ENCODE measurements at places on chromosomes 2 and 18.

GRCh38 chr2:206154197-206154596 is 5.0 kb downstream of the NDUFS1 start:
- DNase-seq = no peak

- DNase-seq = no peak
Measured at GRCh38 chr18:24369426-24369825, 28.2 kb downstream of the OSBPL1A start.

DNA sequence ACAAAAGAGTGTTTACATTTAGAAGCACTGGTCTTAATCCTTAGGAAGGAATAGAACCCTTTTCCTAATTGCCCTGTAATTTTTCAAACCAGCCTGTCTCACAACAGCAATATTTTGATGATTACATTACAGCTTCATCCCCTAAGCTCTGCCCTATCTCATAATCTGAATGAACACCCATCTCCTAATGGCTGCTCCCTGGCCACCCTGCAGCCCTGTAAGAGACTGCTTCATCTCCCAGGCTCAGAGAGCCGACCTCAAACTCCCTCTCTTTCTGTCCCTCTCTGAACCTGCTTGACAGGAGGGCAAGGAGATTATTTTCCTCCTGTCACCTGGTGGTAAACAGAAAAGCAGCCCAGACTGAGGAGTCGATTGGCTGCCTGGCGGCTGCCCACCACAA is 107.8 kb downstream of the MAIP1 start:
- no peak for DNase-seq

DNA sequence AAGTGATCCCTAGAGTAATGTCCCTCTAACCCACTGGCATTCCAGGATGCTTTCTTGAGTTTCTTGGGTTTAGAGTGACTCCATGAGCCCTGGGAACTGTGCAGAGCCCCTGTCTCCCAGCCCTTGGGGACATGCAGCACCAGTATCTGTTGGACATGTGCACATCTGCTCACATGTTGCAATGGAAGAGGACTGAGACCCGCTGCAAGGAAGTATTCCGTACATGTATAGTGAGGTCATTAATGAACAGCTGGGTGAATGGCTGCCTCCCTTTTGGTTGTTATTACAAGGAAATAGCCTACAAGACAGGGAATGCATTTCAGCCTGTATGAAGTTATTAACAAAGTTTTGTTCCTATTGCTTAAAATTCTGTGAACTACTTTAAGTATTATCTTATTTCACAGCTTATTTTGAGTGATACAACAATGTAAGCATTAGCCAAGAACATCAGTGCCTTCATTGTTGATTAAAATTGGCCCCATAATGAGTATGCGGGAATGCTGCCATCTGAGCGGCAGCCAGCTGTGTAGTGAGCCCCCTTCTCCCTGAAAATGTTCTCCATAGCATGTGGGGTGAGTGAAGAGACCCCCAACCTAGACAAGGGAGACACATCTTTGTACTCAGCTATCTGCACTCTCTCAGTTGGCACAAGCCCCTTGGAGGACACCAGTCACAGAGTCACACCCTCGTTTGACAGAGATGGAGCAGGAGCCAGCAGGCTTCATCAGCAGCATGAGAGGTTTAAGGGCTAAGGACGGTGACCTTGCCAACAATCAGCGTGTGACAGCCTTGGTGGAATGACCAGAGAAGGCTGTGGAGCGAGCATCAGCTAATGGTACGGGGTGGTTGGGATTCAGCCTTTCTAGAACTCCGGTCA is 87.4 kb downstream of the FAM210A start:
- no peak for DNase-seq

GRCh38 chr2:168458139-168458538 is 2.1 kb downstream of the CERS6 start:
- DNase-seq = no peak

- no peak for DNase-seq
Measured at GRCh38 chr18:51739044-51739666, 541.7 kb upstream of the MEX3C start.

DNA sequence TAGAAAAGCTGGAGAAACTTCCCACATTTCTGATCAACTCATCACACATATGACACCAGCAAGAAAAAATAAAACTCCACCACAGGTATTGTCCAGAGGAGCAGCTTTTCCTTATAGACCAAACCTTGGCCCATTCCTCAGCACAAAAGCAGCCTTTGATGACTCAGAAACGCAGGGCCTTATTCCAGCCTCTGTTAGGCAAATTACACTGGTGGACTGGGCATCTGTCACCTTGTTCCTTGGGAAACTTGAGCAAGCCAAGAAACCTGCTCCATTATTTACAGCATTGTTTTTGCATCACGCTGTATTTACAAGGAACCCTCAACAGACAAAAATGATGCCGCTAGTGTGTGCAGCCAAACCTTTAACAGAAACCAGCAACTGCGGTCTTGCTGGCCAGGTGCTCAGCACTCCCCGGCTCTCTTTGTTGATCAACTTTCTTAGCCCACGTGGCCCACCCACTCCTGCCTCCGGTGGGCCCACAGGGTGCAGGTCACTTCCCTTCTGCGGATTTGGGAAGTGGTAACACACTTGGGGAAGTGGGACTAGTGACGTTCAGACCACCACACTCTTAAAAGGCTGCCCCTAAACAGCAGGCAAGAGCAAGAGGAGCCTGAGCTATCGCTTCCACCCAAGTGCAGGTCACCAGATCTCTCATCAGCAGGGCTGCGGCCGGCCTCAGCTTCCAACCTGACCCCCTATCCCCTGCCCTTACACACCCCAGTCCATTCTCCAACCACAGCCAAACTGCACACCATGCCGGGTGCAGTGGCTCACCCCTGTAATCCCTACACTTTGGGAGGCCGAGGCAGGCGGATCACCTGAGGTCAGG is 1.5 kb downstream of the AP1S3 start:
- DNase-seq = peak; percentile 80

GRCh38 chr2:39697454-39697853 is 31.7 kb downstream of the TMEM178A start:
- DNase-seq = no peak

DNA sequence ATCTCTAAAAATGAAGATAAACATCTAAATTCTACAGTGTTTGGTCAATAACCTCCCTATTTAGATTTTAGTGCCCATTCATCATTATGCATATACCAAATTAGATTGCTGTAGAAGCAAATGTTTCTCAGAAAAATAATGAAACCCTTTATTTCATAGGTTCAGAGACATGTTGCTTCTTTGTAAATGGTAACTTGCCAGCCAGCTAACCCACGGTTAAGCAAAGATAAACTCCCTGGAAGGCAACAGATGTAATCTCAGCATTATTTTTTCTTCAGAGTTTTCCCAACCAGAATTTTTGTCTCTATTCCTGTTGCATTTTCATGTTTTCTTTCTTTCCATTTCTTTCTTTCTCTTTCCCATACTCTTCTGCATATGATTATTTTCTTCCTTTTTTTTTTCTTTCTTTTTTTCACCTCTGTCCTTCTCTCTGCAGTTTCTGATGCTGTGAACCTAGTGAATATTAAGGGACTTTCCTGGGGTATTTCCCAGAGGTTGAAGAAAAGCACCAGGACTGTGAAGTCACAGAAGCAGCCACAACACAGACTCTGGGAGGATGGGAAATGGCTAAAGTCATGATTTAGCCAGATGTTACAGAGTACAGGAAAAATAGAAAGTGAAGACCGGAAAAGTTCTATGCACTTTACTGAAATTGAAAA is 50.0 kb upstream of the DSG1 start:
- no peak for DNase-seq

DNA sequence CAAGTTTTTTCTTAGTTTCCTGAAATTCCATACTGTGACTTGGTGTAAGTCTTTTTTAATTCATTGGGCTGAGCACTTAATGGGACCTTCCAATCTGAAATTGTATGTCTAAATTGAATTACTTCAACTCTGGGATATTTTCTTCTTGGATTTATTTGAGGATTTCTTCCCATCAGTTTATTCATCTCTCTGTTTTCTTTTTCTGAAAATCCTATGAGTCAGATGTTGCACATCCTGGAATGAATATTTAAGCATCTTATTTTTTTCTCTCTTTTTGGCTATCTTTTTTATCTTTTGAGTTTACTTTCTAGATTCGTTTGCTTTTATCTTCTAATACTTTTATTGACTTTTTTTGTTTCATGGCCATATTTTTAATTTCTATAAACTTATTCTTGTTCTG is 55.4 kb upstream of the ACYP2 start:
- no peak for DNase-seq

DNA sequence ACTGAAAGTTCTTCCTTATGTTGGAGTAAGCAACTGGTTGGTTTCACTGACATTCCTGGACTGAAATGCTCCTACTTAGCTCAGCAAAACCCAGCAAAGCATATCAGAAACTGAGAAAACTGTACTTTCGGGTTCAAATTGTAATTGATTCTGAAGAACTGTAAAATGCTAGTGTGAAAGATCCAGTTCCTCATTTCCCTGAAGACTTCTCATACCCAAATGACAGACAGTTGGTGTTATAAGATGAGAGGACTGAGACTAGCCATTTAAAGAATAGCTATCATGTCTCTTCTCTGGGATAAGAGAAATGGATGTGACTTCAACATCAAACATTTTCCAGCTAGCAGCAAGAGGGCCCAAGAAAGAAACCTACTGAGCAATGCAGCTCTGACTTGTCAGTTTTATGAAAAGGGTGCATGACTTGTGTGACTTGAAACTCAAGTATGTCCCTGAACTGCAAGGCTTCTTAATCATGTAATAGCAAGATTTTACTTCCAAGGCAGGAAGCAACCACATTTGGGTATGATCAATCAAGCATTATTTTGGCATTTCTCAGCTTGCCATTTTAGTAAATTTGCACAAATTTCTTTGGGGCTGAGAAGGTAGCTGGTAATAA is 420.3 kb upstream of the MMADHC start:
- DNase-seq = peak; percentile 5

- DNase-seq = no peak
Measured at GRCh38 chr2:172642301-172643020, 86.6 kb downstream of the PDK1 start.

- no peak for DNase-seq
Measured at GRCh38 chr2:98803405-98804264, 72.7 kb upstream of the MGAT4A start.

- DNase-seq = no peak
Measured at GRCh38 chr2:174631009-174631981, 33.7 kb upstream of the WIPF1 start.

Measured in GM12864 (cell line).